ENCODE measurements at places on chromosomes 1 and 21.

- no peak for DNase-seq
Measured at GRCh38 chr1:57321776-57322175, 102.1 kb downstream of the DAB1 start.

GRCh38 chr1:41434748-41435449 lies 49.6 kb downstream of the EDN2 start:
- no peak for DNase-seq

DNA sequence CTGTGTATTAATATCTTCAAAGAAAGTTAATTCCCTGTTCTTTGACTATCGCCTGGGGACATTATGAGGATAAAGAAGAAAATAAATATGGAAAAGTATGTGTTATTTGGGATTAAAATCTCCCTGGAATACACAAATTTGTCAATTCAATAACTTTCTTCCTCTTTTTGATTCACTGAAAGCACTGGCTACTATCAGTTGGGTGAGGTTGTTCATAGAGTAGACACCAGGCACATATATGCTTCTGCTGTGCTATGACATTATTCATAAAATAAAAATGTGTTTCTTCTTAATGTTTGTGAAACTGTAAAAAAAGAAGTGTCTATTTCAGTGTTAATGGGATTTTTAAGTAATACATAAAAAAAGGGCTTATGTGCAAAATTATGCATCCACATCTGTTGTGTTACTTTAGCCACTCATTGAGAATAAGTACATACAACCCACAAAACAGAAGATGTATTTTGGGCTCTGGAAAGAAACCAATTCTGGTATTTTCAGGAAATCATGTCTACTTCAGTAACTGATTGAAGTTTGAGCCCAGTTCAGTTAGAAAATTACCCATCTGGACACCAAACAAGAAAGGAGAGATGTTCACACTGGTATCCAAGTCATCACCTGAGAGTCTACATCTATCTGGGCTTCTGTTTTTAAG lies 169.4 kb downstream of the GABPA start:
- DNase-seq = no peak

GRCh38 chr1:5634893-5635292 lies 357.3 kb downstream of the NPHP4 start:
- no peak for DNase-seq

GRCh38 chr1:34695580-34695979 lies 59.3 kb upstream of the GJB5 start:
- DNase-seq = no peak

DNA sequence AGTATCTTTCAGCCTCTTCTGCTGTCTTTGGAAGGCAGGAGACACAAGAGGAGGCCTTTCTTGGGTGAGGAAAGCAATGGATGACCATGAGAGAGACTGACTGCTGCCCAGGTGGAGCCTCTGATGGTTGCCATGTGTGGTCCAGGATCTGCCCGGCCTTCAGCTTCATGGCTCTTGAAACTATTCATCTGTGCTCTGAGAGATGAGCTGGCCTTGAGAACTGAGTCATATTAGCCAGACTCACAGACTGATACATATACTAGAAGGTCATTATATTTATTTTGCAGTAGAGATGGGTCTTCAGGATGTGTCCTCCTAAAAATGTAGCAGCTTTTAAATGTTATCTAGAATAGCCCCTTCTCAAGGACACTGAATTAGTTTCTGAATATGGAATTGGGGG lies 33.7 kb downstream of the PTGFRN start:
- DNase-seq = no peak

- no peak for DNase-seq
Measured at GRCh38 chr1:9848022-9848421, 24.3 kb upstream of the CLSTN1 start.

DNA sequence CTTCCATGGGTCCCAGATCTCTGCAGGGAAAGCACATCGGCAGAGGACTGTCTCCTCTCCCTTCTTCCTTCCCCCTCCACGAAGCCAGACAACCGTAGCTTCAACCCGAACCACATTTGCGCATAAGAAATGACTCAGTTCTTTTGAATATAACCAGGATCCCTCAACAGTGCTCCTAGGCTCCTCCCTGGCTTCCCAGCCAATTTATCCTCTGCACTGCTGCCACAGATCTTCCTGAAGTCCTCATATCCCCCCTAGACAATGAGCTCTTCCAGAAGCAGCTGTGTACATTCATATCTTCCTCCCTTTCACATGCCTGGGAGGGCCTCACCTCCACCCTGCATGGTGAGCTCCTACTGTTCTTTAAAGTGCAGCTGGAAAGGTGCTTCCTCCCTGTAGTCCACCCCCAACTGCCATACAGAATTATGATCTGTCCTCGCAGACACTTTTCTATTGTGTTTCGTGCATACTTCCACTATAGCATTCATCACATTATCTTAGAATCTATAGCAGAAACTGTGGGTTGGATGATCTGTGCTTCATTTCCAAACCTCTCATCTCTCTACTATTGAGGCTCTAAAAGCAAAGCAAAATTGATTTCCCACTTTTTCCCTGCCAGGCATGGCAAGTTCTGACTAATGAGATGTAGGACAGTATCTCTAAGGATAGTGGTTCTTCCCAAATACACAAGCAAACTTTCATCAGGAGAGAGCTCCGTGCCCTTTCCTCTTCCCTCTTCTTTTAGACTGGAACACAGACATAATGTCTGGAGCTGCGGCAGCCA lies 179.3 kb upstream of the HMGB4 start:
- DNase-seq = peak; percentile 15

- DNase-seq = peak; percentile 65
Measured at GRCh38 chr1:102891868-102892625, 216.3 kb downstream of the COL11A1 start.
